ENCODE measurements at places on chromosomes 7 and 10.

- no peak for DNase-seq
Measured at GRCh38 chr7:79401254-79401653, 52.2 kb downstream of the MAGI2 start.

DNA sequence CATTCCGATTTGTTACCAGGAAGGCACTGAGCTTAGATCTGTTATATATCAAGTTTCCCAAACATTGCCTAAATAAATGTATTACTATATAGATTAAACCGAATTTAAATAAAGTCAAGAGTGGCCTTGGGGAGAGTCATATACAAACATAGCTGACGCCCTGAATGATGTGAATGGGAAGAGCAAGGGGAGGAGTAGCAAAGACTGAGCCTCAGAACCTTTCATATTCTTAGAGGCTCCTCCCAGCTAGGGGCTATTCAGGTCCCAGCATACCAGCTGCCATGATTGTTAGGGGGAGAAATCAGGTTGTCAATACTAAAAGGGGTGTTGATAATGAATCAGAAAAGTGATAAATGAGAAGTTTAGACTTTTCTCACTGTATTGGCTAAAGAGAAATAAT is 64.7 kb upstream of the ITGB1 start:
- DNase-seq: no peak

GRCh38 chr7:141013345-141013715 is 1.4 kb downstream of the MRPS33 start:
- no peak for DNase-seq

GRCh38 chr10:60803433-60803832 is 25.2 kb downstream of the CDK1 start:
- DNase-seq: no peak

GRCh38 chr10:60525716-60526585 is 136.3 kb upstream of the ANK3 start:
- no peak for DNase-seq

DNA sequence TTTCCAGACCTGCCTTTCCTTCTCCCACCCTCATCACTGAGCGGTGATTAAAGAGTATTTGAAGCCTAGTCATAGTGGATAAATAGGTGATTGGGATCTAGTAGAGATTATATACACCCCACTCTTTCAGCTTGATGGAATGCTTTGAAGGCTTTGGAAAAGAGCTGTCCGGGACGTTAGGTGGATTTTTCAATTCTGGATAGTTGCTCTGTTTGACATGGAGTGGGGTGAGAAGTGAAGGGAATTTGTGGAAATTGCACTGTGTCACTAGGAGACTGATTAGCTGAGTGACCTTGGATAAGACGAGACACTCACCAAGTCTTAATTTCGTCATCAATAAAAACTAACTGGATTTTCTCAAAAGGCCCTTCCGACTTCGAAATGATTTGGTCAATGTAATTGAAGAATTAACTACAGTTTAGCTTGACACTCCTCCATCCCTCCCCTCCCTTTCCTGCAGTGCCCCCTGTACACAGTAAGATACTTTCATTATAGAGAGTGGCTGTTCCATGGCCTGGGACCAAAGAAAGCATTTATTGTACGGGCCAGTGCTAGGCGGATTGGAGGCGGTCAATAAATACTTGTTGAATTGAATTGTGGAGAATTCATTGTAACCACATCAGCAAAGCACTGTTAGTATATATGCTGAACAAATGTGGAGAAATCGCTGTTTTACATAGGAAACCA is 962 bp downstream of the ZKSCAN1 start:
- DNase-seq: no peak

- no peak for DNase-seq
Measured at GRCh38 chr7:100875356-100875751, 451 bp downstream of the SRRT start.

DNA sequence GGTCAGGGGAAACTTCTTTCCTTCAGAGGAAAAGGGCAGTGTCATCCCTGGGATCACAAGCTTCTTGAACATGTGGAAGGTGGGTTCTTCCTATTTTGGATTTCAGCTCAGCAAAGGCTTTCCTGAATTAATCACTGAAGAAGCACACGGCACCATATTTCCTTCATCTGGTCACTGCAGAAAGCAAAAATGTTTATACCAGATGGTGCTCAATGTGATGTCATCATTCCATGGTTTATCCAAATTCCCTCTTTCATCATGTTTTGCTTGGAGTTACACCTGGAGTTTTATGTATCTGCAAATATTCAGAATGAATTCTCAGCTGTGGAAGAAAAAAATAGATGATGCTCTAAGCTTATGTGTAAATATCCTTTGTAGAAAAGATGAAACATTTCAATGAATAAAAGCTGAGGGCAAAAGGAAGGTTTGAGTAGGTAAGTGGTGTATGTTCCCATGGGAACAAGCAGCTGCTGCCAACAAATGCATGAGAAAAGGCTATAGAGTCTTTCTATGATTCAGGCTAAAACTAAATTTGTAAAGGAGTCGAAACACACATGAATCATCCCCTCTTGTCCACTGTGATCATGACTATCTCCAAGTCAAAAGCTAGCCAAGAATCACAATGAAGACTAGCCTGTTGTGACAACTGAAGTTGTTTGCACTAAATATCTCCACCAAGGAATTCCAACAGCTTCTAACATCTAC is 26.9 kb upstream of the BPGM start:
- no peak for DNase-seq

- DNase-seq: no peak
Measured at GRCh38 chr7:1229956-1230355, 2.7 kb upstream of the UNCX start.

DNA sequence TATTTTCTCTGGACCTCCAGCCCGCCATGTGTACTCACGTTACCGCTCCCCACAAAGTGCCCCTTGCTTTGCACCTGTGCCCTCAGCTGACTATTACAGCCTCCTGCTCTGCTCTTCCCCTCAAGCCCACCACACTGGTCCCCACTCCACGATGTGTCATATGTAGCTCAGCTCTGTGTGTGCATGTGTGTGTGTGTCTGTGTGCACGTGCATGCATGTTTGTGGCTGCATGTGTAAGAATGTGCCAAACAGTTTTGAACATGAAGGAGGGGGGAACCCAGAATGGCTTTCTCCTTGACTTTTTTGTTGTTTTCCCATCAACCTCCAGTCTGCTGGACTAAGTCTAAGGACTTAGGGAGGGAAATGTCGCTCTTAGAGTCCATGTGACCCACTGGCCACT is 54.8 kb upstream of the BTRC start:
- no peak for DNase-seq

GRCh38 chr7:148433521-148434180 is 156.9 kb upstream of the C7orf33 start:
- DNase-seq: no peak

GRCh38 chr10:535952-536351 is 153.5 kb downstream of the DIP2C start:
- DNase-seq: no peak

DNA sequence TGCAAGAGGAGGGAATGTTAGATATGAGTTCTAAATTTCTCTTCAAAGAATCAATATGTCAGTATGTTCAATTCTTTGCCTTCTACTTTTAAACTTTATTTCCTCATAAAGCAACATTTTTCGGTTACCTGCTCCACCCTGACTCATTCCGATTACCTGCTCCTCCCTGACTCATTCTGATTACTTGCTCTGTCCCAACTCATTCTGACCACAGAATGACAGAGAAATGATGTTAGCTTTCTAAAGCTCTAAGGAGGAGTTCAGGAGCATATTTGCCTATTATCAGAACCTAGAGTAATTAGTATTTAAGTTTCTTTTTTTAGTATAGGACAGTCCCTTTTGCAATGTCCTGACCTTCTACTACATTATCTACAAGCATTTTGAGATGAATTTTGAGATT is 24.5 kb upstream of the PPP1R9A start:
- DNase-seq: no peak

- DNase-seq: no peak
Measured at GRCh38 chr10:112797855-112798254, 152.2 kb upstream of the TCF7L2 start.

DNA sequence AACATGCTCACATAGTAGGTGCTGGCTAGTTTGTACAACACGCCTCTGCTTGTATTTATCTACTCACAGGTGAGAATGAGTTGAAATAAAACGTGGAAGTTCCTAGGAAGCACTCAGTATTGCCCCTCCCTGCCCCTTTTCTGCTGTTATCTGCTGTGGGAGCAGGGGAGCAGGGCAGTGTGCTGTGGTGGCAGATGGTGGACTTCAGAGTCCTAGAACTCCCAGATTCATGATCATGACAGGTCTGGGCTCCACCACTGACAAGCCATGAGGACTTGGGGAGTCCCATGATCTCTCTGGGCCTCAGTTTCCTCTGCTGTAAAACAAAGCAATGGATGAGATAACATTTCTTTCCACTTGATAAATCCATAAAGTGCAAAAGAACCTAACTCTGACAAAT is 11.6 kb upstream of the PRKCQ start:
- DNase-seq: no peak

DNA sequence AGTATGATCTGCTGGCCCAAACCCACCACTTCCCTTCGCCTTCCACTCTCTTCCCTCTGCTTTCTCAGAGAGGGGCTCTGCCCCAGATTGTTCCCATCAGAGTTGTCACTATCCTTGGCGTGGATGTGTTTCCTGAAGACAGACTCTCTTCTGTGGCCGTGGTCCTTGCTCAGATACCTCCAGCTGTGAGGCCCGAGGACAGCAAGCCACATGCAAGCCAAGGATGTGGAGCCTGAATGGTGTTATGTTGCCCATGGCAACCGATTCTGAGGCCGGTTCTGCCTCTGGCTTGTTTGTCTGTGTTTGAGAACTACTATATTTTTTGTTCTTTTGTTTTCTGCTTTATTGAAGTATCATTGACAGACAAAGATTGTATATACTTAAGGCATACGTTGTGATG is 247.4 kb upstream of the PODXL start:
- DNase-seq: no peak

- no peak for DNase-seq
Measured at GRCh38 chr10:113869789-113870188, 15.3 kb downstream of the NHLRC2 start.

GRCh38 chr7:49112222-49112621 is 187.9 kb downstream of the CDC14C start:
- no peak for DNase-seq
